Esophagus muscularis mucosa (tissue), 4 donors: ENCODE measurements at places on chromosomes 6 and 20. TPM values are rescaled to one million over a fixed set of nuclear protein-coding genes. Genes with fewer than 3 reads are reported as not detected.

- no peaks in the 10 kb centered on the region for H3K36me3 ChIP-seq
- H3K27me3 ChIP-seq = peaks cover 13% of the 10 kb centered on the region
- no peak overlapping the region for H3K4me3 ChIP-seq
- peaks cover 15% of the 10 kb centered on the region for H3K4me1 ChIP-seq
- DNase-seq = no peak
Measured at GRCh38 chr20:32626407-32626806, 41.3 kb upstream of the NOL4L start.

DNA sequence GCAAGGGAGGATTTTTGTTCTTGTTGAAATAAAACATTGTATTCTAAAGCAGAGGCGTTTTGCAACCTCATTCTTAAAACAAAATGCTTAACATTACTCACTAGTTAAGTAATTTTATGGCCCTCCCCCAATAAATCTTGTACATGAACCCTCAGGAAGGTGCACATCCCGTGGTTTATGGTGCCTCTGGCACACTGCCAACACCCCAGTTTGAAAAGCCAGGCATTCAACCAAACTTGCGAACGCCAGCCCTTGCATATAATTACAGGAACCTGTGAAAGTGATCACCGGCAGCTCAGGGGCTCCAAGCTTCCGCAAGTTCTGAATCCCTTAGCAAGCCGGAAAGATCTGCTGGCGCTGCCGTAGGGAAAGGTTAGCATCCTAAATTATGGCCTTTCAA, 1109.0 kb upstream of the FLRT3 start:
- no peak for DNase-seq
- H3K27ac ChIP-seq = no peak overlapping the region
- H3K4me3 ChIP-seq = no peak overlapping the region
- no peaks in the 10 kb centered on the region for H3K27me3 ChIP-seq

- H3K27ac ChIP-seq = no peak overlapping the region
- H3K4me3 ChIP-seq = no peak overlapping the region
- no peaks in the 10 kb centered on the region for H3K36me3 ChIP-seq
- H3K4me1 ChIP-seq = no peaks in the 10 kb centered on the region
- no peak for DNase-seq
- H3K27me3 ChIP-seq = no peaks in the 10 kb centered on the region
Measured at GRCh38 chr20:18662279-18663040, 74.6 kb downstream of the DTD1 start.

DNA sequence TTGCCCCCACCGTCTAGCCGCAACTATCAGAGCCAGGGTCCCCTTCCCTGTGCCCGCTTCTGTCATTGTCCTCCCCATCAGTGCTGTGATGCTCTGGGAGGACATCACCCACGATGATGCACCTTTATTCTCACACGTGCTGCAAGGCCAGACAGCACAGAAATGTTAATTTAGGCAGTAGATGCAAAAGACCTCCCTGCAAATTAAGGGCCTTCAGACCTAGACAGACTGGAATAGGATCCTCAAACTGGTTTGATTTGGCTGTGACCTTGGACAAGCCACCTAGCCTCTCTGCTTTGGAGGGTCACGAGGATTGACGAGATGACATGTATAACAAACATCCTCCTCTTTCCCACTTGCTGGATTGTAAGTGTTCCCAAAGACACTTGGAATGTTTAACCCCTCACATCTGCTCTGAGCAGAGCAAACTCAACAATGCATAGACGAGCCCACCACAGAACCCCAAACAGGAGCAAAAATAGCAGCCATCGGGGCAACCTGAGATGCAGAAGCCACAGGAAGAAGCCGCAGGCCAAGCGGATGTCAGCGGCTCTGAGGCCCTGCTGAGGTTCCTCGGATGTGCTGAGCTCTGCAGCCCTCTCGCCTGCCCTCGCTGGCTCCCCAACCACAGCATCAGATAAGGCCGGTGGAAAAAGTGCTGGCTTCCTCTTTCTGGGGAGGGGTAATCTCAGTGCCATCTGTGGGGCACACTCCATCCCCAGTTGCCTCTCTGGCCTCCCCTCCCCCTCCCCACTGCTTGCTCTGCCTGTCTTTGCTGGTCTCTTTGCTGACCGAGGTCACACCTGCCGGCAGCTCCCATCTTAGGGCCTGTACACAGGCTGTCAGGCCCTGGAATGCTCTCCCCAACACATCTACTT, 35.3 kb downstream of the TOX2 start:
- no peaks in the 10 kb centered on the region for H3K27me3 ChIP-seq
- no peak overlapping the region for H3K27ac ChIP-seq
- no peak overlapping the region for H3K4me3 ChIP-seq
- no peak for DNase-seq
- peaks cover 29% of the 10 kb centered on the region for H3K4me1 ChIP-seq

DNA sequence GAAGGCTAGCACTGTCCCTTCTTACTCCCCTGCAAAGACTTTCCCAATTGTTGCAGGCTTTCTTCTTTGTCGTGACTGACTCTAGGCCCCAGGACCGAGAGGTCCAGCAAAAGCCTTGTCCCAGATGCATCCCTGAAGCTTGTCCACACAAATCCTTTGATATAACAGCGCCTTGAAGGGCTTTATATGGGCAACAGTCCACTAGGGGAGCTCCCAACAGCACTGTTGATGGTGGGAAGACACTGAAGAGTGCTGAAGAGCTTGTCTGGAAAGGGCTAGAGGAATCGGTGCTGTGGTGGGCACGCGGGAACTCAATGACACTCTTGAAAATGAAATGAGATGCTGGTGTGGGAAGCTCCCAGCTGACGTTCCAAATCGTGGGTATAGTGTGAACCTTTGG, 316.1 kb upstream of the CDH4 start:
- no peaks in the 10 kb centered on the region for H3K36me3 ChIP-seq
- H3K27ac ChIP-seq = no peak overlapping the region
- H3K27me3 ChIP-seq = no peaks in the 10 kb centered on the region
- H3K4me3 ChIP-seq = no peak overlapping the region
- DNase-seq = no peak
- H3K4me1 ChIP-seq = peaks cover 7% of the 10 kb centered on the region

GRCh38 chr6:101079696-101080270, 198.7 kb upstream of the ASCC3 start:
- no peaks in the 10 kb centered on the region for H3K27me3 ChIP-seq
- DNase-seq = no peak
- no peak overlapping the region for H3K27ac ChIP-seq
- H3K4me1 ChIP-seq = no peaks in the 10 kb centered on the region
- H3K4me3 ChIP-seq = no peak overlapping the region

- H3K4me1 ChIP-seq = peaks cover 74% of the 10 kb centered on the region
- no peaks in the 10 kb centered on the region for H3K36me3 ChIP-seq
- no peak for DNase-seq
- H3K27ac ChIP-seq = peak overlapping the region; percentile 89
Measured at GRCh38 chr20:58598211-58599015, 52.7 kb upstream of the STX16 start.

DNA sequence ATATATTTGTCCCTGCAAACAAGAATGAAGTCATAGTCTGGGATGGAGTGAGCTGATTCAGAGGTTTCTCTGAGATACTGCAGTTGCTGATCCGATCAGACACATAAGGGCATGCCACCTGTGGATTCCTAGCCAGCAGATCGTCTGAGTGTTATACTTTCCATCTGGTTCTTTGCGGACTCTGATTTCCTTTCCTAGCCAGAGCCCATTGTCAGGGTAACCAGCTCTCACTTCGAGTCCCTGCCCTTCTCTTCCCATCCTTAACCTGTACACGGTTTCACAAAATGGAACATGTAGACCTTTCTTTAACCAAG, 100.9 kb downstream of the TMEM200A start:
- H3K27ac ChIP-seq = no peak overlapping the region
- no peak overlapping the region for H3K4me3 ChIP-seq
- no peak for DNase-seq
- no peaks in the 10 kb centered on the region for H3K27me3 ChIP-seq

DNA sequence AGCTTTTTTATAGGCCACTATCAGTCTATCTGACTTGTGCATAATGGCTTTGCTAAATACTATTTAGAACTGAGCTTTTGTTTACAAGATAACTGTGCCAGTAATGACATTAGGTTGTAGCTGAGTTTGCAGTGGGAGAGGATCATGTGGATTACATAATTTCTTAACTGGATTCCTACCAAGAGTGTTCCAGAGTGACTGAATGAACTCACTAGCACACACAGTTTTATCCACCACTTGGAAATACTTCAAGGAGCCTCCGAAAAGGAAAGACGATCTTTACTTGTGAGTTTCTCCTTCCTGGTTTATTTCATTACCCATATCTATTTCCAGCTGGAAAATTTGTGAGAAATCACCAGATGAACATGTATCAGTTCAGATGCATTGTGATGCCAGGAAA, 10.9 kb upstream of the SYNE1 start:
- H3K36me3 ChIP-seq = no peaks in the 10 kb centered on the region
- no peak overlapping the region for H3K4me3 ChIP-seq
- H3K27me3 ChIP-seq = no peaks in the 10 kb centered on the region
- DNase-seq = no peak
- H3K27ac ChIP-seq = no peak overlapping the region

PLCB4 gene
- total RNA-seq = 61.0 TPM
